ENCODE measurements at places on chromosomes 11 and 22.

GRCh38 chr22:28032861-28033260 is 113.8 kb upstream of the PITPNB start:
- DNase-seq = no peak

DNA sequence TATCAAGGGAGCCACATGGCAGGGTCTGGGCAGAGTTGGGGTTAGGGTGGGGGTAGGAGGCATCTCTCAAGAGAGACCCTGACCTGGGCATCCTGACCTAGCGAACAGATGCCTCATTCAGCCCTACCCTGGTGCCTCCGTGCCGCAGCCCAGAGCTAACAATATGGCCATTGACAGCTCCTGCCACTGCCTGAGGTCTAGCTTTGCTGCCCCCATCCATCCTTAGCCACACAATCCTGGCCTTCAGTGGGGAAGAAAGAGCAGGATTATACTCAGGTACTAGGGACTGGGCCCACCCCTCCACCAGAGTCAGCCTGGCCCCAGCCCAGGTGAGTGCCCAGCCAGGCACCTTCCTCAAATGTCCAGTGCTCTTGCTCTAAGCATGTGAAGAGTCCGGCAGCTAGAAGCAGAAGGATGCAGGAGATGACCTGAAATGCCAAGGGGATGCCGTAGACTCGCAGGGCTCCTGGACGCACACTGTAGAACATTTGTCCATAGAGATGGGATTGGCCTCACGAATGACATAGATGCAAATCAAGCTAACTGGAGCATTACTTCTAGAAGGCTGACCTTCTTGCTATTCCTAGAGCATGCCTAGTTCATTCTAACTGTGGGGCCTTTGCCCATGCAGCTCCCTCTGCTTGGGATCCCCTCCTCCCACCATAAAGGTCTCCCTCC is 13.3 kb upstream of the SERPINH1 start:
- DNase-seq = no peak

GRCh38 chr11:33310720-33311500 is 53.7 kb downstream of the HIPK3 start:
- no peak for DNase-seq

- no peak for DNase-seq
Measured at GRCh38 chr11:117878314-117878938, 2.0 kb upstream of the FXYD6 start.

DNA sequence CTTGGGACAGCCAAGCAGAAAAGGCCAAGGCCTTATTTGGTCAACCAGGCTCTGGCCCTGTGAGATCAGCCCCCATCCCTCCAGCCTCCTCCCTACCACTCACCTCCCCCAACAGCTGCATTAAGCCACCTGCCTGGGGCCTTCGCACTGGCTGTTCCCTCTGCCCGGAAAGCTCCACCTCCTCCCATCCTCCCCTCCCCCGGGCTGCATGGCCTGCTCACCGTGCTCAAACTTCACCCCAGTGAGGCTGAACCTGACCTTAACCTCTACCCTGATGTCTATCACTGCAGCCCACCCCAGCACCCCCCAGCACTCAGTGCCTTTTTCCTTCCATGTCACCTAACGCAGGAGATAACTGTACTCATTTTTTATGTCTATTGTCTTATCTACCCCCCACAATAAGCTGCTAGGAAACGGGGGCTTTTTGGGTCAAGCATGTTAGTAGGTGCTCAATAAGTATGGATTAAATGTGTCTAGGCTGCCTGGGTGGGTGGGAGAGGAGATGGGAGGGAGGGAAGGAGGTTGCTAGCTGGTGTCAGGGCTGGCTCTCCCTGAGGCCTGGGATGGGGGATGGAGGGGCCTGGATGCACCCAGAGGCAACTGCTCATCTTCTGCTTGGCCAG is 912 bp downstream of the PTPRCAP start:
- DNase-seq = no peak

GRCh38 chr11:119479685-119480275 is 56.8 kb upstream of the THY1 start:
- DNase-seq = peak; percentile 24

DNA sequence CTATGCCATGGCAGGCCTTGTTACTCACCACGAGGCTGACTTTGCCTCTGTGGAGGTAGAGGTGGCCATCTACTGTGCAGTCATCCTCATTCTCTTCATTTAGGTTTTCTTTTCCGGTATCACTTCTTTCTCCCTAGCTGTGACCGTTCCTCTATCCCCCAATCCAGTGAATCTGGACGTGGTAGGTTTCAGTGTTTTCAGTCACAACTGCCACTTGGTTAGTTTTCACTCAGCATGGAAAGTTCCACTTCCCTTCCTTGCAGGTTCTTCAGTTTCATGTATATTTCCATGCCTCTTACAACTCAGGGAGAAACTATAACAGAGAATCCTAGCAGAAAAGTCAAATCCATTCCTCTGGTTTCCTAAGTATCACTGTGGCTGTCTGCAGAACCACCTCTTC is 1.9 kb downstream of the HPS4 start:
- no peak for DNase-seq

DNA sequence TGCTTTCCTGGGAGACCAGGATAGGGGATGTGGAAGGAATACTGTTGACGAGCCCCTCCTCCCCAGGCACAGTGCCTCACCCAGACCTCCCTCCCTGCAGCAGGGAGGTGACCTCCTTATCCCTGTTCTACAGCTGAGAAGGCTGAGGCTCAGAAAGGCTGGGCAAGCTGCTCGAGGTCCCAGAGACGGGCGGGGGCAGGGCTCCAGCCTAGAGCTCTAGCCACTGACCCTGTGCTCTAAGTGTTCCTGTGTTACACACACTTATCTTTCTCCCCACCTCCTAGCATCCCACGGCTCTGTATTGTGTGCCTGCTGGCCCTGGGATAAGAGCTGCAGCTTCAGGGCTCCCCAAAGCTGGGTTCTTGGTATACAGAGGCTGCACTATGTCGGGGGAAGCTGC is 7.9 kb downstream of the CCDC134 start:
- no peak for DNase-seq

- no peak for DNase-seq
Measured at GRCh38 chr22:48438800-48439559, 1388.7 kb downstream of the BRD1 start.

DNA sequence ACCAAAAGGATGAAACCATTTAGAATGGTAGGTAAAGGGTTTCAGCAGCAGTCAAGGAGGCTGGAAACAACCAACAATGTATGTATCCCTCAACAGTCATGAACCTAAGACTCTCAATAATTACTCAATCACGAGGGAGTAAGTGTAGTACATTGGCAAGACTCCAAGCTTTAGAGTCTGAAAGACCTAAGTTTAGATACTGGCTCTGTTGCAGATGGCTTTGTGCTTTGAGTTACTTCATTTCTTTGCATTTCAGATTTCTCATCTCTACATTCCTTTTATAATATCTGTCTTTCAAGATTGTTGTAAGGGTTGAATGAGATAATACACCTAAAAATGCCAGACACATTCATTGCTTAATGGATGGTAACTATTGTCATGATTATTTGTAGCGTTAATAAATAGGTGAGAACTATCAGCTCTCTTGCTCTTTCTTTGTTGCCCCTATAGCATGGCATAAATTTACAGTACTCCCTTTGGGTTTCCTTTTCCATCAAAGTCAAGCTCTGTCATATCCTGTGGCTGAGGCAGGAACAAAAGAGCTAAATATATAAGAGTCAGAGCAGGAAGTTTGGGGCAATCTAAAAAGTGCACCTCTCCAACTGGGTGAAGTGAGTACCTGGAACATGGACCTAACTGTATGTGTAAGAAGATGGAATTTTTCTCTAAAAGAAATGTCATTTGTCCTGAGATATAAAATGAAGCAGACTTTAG is 228.2 kb upstream of the ZC3H12C start:
- DNase-seq = no peak

- DNase-seq = no peak
Measured at GRCh38 chr11:112519751-112520150, 259.1 kb upstream of the PLET1 start.

- no peak for DNase-seq
Measured at GRCh38 chr11:38824573-38824972, 2226.5 kb upstream of the RAG2 start.

DNA sequence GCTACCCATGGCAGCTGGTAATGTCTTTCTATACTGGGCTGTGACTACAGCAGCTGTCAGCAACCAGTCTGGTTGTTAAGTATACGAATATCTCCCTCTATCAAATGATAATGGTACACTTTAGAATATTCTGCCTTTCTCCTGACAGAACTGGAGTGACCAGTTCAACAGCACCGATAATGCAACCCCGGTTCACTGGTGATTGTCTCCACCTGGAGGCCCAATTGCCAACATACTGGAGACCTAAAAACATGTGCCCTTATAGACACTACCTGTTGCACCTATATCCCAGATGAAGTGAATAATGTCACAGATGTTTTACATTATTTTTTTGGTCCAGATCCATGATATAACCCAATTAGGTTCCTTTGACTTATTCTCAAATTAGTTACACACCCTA is 21.1 kb downstream of the OR5P2 start:
- DNase-seq = no peak

GRCh38 chr22:22352371-22352999 is 107.9 kb downstream of the VPREB1 start:
- DNase-seq = no peak

GRCh38 chr11:18365741-18366140 is 28.6 kb upstream of the LDHA start:
- DNase-seq = no peak

DNA sequence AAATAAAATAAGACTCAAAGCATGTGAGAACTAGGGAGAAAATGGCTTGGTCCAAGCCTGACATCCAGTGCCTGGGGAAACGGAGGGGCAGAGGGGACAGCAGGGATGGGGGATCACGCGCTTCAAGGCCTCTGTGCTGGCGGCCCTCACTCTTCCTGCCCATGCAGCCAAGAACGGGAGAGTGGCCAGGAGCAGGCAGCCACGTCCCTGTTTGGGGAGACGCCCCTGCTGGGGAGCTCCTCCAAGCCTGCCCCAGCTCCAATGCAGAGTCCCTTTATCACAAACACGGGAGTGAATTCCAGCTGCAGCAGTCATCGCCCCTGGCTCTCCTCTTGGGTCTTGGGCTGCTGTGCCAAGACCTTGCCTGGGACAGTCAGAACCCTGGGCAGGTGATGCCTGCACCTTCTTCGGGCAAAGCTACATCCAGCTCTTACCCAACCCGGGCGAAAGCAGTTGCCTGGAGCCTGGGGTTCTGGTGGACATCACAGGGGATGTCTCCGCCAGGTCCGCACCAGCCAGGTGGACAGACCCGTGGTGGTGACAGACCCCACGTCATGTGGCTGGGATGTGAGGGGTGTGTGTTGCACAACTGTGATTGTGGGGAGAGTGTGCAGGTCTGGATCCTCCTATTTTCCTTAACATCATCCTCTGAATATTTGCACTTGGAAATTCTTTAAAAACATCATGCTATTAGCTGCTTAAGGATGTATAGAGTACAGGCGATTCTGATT is 1391.3 kb downstream of the BRD1 start:
- DNase-seq = no peak
